Left renal pelvis (tissue), 4 donors: ENCODE measurements at places on chromosomes 11 and 22.
A peak's percentile ranks its signal among the peaks of the same experiment; 100 is the strongest.

- no peak for DNase-seq
These were observed 407.5 kb upstream of the ANO5 start for GRCh38 chr11:21785351-21785750.

DNA sequence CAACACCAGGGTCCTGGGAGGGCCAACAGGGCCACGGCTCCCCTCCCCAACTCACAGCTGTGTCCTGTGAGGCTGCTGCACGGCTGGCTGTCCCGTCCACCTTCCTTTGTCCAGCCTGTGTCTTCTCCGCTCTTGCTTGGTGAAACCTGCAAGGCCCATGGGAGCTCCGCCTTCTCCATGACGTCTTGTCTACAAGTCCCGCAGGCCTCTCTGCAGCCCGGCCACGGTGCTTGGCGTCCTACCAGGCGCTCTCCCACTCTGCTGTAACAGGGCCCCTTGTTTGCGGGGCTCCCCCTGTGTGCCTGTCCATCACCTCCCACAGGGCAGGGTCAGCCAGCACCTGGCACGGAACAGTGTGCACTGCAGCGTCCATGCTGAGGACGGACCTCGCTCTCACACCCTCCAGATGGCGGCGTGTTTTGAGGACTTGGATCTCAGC, 866.8 kb downstream of the TBC1D22A start:
- DNase-seq, result no peak

GRCh38 chr11:5384335-5384734, 723 bp downstream of the OR51M1 start:
- no peak for DNase-seq

DNA sequence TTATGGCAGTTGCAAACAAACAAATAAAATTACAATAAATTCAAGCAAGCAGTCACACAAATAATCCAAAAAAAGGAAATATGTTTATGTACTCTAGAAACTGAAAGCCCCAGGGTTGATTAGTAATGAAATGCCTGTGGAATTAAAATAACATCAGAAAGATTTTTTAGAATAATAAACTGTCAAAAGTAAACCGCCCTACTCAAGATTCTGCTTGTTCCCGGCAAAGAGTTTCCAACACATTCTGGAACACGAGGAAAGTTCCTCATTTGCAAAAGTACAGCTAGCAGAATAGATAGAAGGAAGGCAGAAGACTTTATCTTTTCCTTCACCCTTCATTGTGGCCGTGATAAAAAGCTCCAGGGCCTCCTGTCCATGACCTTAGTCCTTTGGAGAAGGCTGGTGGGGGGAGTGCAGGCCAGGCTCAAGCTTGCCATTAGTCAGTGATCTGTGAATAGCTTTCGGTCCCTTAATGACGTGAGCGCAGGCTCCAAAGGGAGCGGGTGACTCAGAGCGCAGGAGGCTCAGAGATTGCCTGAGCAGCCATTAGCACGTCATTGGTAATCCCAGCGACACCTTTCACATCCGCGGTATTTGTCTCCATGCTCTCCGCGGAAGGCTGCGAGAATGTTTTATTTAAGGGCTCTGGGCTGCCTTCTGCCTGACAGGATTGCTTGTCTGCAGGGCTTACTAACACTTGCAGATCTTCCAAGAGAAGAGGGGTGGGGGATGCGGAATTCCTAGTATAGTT, 458.3 kb downstream of the METTL15 start:
- DNase-seq, result peak; percentile 29
